ENCODE measurements at places on chromosomes 4 and X.

GRCh38 chr4:114057746-114058145 is 78.3 kb upstream of the ARSJ start:
- H3K27me3 ChIP-seq = peaks cover 4% of the 10 kb centered on the region
- no peaks in the 10 kb centered on the region for H3K36me3 ChIP-seq
- H3K4me3 ChIP-seq = no peak overlapping the region

DNA sequence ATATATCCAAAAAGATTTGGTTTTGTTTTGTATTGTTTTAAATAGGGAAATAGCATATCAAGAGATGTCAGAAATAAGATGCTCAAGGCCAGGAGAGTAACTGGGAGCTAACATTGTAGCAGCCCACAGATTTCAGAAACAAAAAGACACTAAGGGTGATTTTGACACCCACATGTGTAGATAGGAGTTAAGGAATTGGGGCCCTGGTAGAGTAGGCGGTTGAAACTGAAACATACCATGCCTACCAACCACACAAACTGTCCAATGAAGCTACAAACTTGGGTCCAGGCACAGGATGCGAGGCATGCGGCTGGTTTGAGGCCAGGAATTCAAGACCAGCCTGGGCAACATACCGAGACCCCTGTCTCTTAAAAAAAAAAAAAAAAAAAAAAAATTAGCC is 6.3 kb upstream of the HSPA4L start:
- peaks cover 5% of the 10 kb centered on the region for H3K27me3 ChIP-seq
- DNase-seq = no peak
- H3K4me3 ChIP-seq = no peak overlapping the region
- H3K4me1 ChIP-seq = peaks cover 2% of the 10 kb centered on the region

GRCh38 chr4:164596318-164596878 is 157.5 kb upstream of the SMIM31 start:
- no peak overlapping the region for H3K27ac ChIP-seq
- H3K36me3 ChIP-seq = no peaks in the 10 kb centered on the region
- no peak for DNase-seq
- no peaks in the 10 kb centered on the region for H3K4me1 ChIP-seq

DNA sequence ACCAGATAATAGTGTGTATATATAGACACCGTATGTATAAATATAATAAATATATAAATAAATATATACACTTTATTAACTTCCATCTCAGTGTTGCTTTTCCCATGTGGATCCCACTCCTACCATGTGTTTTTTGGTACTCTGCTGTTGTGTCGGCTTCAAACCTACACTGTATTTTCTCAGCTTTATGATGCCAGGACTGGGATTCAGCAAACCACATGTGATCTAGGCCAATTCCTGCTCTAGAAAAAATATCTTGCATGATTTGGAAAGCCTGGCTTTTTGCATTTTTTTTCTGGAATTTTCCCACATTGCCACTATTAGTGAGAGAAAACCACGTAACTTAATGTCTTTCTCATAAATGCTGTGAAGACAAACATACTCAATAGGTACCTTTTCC is 55.8 kb downstream of the POLR2B start:
- H3K4me1 ChIP-seq = peaks cover 3% of the 10 kb centered on the region
- no peak for DNase-seq
- no peak overlapping the region for H3K27ac ChIP-seq

DNA sequence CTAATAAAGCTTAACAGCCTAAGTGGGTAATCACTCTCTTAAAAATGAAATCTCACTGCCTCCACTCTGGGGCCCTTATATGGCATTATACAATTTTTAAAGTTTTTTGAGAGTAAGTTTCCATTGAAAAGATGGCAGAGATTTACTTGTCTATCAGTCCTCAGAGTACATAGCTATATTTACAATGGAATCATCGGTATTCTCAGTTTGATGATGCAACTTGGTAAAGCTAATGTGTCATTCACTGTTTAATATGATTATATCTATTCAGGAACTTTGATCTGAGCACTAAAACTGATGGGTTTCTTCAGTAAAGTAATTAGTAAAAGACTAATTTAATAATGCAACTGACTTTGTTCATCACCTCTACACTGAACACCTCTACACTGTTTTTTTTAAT is 51.6 kb downstream of the CT47B1 start:
- no peak for DNase-seq
- H3K27me3 ChIP-seq = no peaks in the 10 kb centered on the region
- H3K4me1 ChIP-seq = no peaks in the 10 kb centered on the region
- H3K27ac ChIP-seq = no peak overlapping the region
- no peaks in the 10 kb centered on the region for H3K36me3 ChIP-seq
